GM12892 (cell line): ENCODE measurements at places on chromosomes 6 and 20.

DNA sequence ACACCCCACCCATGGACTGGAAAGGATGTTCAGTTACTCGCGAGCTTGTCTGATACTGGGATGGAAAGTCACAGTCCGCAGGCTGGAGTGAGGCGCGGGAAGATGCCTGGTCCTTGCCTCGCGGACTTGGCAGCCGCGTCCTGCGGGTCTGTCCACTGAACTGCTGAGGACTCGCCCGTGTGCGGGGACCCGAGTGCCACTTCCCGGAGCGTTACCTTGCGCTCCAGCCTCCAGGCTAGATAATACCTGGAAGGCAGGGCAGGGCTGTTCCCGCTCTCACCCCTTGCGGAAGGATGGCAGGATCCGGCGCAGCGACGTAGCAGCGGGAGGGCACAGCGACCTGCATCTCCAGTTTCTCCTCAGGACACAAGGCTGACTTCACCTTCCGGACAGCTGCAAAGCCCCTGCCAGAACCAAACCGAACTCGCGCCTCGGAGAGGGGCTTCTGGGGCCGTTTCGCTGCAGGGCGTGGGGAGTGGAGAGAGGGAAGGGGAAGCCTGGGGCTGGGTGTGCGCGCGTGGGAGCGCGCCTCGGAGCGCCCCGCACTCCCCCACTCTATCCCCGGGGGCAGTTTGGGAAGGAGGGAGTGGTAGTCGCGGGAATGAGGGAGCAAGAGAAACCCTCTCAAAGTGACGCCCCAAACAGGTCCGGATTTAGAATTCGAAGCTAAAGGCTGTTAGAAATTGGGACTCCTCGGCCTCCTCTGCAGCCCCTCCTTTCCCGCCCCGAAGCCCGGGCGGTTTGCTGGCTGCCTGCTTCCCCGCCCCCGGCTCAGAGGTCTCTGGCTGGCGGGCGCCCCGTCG is at the start of gene KCNQ5:
KCNQ5 (plus strand) TSS at position 774 of the 803 bp plus-strand sequence.
- no peak for DNase-seq

- DNase-seq = no peak
Observed at GRCh38 chr6:137339929-137340559, 120.9 kb upstream of the IFNGR1 start.

GRCh38 chr20:40770564-40771307 is 81.7 kb upstream of the MAFB start:
- no peak for DNase-seq

GRCh38 chr6:50128420-50129005 is 78.8 kb upstream of the DEFB112 start:
- DNase-seq = no peak

DNA sequence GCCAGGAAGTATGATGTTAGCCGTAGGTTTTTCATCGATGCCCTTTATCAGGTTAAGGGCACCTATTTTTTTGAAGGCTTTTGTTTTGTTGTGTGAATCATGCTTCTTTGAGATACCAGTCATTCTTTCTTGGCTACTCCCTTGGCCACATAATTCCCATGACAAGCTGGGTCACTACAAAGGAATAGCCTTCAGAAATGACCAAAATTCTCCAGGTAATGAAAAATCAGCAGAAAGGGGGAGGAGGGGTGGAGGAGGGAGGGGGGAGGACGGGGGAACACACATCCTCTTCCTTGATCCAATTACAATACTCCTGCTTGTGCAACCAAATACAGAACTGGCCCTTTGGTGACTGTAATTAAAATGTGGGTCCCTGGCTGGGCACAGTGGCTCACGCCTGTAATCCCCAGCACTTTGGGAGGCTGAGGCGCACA is 21.7 kb upstream of the TGM2 start:
- no peak for DNase-seq

DNA sequence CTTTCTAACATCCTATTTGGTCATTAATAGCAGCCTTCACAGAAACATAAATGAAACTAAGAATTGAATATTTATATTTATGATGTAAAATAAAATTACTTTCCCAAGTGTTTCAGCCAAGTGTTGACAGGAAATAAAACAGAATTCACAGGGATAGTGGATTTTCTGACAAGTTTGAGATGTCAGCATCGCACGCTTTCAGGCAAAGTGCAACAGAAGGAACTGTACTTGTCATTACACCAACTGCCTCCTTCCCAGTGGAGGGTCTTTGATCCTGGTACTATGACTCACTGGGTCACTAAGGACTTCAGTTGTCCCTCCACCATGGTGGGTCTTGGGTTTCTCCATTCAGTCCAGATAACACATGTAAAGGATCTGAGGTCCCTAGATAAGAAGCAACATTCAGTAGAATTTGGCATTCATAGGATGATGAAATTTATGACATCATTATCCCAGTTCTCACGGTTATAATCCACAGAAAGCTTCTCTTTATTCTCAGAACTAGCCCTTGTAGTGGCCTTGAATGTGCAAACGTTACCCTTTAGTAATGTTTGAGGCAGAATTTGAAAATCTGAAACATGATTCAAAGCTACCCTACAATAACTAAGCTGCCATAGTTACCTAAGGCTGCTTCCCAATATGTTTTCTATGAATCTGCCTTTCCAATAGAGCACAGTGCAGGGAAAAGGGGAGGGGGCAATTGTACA is 3.8 kb upstream of the TNFAIP3 start:
- no peak for DNase-seq

DNA sequence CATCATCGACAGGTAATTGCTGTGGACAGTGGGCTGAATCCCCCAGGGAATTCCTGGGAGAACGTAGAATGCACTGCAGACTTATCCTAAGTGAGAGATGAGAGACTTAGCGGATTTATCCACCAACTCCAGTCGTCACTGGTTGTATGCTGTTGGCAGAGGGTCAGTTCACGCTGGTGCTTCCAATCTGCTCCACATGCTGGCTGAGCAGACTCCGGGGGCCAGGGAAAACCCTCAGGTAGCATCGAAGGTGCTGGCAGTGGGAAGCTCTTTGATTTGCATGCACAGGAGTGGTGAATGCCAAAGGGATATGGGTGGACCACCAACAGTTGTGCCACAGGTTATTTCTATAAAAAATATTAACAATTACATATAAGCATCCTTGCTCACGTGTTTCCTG is 20.2 kb downstream of the TTLL9 start:
- DNase-seq = no peak
